ENCODE measurements at places on chromosomes 16 and 17. TPM values are rescaled to one million over a fixed set of nuclear protein-coding genes. Genes with fewer than 3 reads are reported as not detected.

DNA sequence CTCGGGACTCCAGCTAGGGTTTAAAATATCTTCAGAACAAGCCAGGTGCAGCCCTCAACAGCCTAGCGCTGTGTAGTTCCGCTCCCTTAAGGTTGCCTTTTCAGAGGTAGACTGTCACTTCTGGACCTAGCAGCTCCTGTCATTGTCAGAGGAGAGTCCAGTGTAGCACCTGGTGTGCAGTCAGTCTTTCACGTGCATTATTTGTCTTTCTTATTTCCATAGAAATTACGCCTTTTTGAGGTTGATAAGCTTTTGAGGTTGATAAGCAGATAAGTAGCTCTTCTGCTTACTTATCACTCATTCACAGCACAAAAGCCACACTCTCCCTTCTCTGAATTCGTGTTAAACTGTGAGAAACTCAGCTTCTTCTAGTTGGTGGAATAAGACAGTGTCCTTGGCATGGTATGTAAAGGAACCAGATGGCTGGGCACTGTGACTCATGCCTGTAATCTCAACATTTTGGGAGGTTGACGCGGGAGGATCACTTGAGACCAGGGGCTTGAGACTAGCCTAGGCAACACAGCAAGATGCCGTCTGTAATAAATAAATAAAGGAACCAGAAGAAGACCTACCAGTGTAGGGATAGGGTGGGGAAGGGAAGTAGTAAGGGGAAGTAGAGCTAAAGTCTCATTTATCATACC, 10.2 kb downstream of the EEF2K start:
- no peak for DNase-seq

DNA sequence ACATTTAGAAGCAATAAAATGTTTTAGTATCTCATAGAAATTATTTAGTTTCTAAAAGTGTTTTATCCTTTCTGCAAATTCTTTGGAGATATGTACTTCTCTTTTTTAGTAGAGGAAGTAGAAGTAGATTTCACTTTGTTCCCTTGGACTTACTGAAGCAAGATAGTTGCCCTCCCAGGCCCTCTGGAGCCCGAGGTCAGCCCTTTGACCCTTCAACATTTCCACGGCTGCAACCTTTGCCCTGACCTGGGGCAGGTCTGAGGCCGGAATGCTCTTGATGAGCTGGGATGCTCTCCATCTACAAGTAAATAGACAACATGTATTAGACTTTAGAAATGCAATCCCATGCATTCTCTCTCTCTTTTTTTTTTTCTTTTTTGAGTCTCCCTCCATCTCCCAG, 167.5 kb downstream of the CDK5R1 start:
- DNase-seq = no peak

GRCh38 chr17:75843577-75844529, at the start of gene UNC13D:
TSS of gene UNC13D (minus strand) at chr17:75844404. CDS start at chr17:75844337, 67 bp downstream.
- DNase-seq = no peak

- DNase-seq = no peak
Measured at GRCh38 chr16:72979974-72980373, 68.0 kb downstream of the ZFHX3 start.

DNA sequence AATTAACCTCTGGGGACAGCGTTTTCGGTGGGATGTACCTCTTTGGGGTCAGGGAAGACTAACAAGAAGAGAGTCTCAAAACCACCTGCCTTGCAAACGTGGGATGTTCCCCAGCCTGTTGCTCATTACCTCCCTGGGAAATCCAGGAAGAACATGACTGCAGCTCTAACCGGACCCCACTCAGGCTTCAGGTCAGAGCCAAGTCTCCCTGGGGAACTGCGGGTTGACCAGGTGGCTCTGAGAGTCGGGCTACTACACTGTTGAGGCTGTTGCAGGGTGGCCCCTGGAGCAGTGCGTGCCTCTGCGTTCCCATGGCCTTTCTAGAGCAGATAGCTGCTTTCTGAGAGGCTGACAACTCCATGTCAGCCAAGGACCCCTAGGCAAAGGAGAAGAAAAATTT, 309.1 kb downstream of the FOXL1 start:
- DNase-seq = no peak

The GAS7 gene
- 8.2 TPM for total RNA-seq

The ZNF469 gene
- total RNA-seq = 5.1 TPM

The SMIM36 gene
- total RNA-seq = not detected

The ASGR1 gene
- total RNA-seq = 8.3 TPM

Data from endodermal cell (in vitro differentiated cells).